Inflammatory macrophage (primary cell): ENCODE measurements at places on chromosomes 3 and 15.

DNA sequence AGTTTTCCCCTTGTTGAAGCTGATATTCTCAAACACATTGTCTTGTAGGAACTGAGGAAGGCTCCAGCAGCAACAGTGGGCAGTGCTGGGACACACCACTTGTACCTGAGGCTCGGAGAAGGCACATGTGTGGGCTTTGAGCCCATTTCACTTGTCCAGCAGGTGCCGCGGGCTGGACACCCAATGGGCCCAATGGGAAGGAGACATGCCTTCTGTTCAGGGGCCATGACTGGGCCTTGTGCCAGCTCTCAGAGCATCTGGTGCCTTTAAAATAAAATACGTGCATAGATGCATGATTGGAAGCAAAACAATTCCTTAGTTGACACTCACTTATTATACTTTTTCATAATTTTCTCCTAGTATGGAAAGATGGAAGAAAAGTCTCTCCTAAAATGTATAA is 334.2 kb downstream of the KLF13 start:
- no peak for DNase-seq

GRCh38 chr15:96403932-96404331 is 73.4 kb downstream of the NR2F2 start:
- DNase-seq = no peak

- no peak for DNase-seq
Observed at GRCh38 chr15:45469027-45469426, 53.5 kb downstream of the SLC30A4 start.

- DNase-seq = peak; percentile 43
Observed at GRCh38 chr15:52255008-52255407, 40.6 kb downstream of the MYO5C start.

GRCh38 chr15:58626378-58626777 is 123.1 kb downstream of the ADAM10 start:
- no peak for DNase-seq

- DNase-seq = no peak
Observed at GRCh38 chr3:106208967-106209366, 340.2 kb upstream of the CBLB start.

DNA sequence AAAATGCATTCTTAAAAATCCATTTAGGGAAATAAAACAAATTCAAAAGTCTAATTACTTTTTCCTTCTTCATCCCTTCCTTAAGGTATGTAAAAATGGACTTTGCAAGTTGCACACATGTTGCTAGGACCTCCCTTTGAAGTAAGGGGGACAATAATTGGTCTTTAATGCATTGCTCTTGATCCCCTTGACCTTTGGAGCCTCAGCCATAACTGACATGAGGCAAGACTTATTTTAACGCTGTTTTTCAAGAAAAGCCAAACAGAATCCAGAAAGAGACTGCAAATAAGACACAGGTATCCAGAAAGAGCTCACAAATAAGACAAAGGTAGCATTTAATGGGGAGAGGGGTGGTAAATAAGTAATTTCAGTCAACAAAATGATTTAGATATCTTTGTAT is 301.4 kb downstream of the ULK4 start:
- DNase-seq = no peak

- no peak for DNase-seq
Observed at GRCh38 chr3:197951392-197951990, 1.5 kb downstream of the RPL35A start.

DNA sequence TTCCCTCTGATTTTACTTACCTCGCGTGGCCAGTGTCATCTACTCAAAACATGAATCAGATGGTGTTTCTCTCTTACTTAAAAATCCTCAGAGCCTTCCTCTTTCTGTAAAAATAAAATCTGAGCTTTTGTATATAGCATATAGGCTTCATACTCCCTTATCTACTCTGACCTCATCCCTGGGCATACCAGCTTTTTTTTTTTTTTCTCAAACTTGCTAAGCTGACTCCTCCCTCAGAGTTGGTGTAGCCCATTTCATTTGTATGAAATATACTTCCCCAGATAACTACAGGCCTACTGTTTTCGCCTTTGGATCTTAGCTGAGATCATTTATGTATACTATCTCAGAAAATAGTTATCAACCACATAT is 648.9 kb upstream of the ALCAM start:
- DNase-seq = no peak

GRCh38 chr3:3629911-3630310 is 169.3 kb upstream of the LRRN1 start:
- DNase-seq = no peak

GRCh38 chr15:31024330-31024729 is 32.9 kb upstream of the MTMR10 start:
- DNase-seq = no peak

DNA sequence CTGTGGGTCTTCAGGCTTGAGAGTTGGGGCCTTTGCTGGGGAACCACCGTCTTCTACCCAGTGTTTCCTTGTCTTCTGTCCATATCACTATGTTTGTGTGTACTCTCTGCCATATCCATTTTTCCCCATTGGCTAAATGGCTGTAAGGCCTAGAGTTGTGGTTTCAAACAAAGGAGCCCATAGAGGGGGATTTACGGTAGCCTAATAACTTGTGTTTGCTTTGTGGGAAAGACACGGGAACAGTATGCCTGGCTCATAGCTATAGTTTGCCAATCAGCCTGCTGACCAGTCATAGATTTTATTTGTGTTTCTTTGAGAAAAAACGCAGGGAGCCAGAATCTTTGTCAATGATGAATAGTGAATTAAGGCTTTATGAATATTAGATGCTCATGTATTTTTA is 554.8 kb downstream of the NAALADL2 start:
- no peak for DNase-seq

DNA sequence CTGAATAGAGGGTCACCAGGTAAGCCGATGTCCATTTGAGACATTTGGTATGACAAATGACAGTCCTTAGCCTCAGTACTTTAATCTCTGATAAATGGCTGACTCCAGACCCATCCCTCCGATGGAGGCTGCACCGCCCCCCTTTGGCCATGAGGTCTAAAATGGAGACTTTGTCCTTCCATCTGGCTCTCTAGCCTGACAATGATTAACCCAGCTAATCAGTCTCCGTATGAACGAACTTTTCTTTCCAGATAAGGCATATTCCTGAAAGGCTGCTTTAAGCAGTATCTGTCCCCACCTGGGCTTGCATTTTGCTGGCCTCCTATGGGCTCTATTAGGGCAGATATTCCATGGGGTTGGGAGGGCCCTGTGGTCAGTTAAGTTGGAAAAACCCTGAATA is 10.8 kb upstream of the MYZAP start:
- no peak for DNase-seq

GRCh38 chr3:139317660-139318430 is 26.0 kb upstream of the MRPS22 start:
- DNase-seq = no peak

- DNase-seq = no peak
Observed at GRCh38 chr3:189513281-189514117, 117.7 kb upstream of the TP63 start.

GRCh38 chr3:70409018-70409417 is 96.6 kb upstream of the MDFIC2 start:
- DNase-seq = no peak

GRCh38 chr15:94287794-94288246 is 56.5 kb downstream of the MCTP2 start:
- peak; percentile 78 for DNase-seq
